ENCODE measurements at places on chromosomes 12 and 14.

GRCh38 chr12:26287671-26288381 is 92.5 kb downstream of the SSPN start:
- no peak for DNase-seq

DNA sequence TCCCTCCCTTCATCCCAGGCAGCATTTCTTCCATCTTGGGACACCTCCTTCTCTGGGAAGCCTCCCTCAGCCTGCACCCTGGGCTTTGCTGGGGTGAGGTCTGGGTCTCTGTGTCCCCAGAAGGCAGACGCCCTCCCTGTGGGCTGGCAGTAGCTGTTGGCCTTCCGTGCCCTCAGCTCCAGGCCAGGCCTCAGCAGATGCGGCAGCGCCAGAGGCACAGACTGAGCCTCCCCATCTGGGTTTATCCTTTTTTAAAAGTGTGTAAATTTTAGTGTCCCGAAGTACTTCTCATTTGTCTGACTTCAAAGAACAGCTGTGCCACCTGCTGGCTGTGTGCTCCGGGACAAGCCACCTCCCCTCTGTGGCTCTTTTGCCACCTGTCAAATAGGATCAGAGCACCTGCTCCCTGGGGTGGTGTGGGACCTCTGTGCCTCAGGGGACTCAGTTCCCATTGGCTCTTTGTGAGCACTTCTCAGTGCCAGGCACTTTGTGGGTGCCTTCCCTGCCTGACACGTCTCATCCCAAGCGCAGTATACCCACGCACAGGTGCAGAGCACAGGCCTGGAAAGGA is 11.1 kb downstream of the EXOC3L4 start:
- DNase-seq = no peak

DNA sequence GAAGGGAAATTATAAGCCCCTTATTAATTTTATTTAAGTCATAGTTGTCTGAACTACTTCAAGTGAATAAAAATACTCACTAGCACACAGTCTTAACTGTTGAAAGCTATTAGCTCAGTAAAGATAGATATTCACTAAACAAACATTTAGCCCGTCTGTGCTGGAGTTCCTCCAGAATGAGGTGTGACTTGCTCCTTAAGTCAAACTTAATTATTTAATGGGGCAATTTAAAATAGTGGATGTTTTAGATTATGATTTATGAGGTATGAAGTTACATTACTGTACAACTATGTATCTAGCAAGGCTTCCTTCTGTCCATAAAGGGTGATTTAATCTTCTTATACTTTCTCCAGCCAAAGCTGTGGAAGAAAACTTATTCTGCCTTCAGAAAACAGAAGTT is 414.0 kb upstream of the FLRT2 start:
- no peak for DNase-seq

DNA sequence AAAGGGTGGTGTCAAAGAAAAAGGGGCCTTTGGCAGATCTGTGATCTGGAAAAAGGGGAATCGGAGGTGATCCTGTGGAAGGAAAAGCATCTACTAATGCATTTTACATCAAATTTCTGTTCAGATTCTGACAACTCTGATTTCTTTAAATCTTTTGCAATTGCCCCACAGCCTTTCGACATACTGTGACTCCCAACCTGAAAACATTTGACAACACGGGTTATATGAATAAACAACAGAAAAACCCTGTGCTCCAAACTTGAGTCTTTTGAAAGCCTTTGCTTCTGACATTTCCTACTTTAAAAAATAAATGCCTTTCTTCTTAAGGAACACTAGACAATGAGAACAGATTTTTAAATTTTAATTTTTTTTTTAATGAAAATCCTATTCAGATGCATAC is 231.9 kb upstream of the HMGA2 start:
- no peak for DNase-seq

GRCh38 chr12:28610401-28611114 is 420.3 kb downstream of the CCDC91 start:
- DNase-seq = no peak

- DNase-seq = no peak
These were observed 37.8 kb upstream of the TMEM132D start for GRCh38 chr12:129941618-129942017.

DNA sequence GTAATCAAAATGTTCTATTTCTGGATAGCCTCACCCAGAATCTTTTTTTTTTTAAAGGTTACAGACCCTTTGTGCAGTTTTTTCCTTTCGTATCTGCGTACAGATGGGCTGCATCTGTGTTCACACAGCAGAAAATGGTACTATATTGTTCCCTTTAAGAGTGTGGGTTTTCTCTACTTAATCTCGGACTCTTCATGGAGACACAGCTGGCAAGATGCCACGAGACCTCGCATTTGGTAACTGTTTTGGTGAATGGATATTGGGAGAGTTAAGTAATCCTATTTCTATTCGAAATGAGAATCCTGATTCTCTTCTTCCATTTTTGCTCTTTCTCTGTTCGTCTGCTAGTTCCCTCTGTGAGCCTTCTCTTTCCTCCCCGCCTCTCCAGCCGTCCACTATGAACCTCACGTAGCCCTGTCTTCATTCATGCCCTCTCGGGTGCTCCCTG is 85.7 kb downstream of the SAMD4A start:
- DNase-seq = no peak

DNA sequence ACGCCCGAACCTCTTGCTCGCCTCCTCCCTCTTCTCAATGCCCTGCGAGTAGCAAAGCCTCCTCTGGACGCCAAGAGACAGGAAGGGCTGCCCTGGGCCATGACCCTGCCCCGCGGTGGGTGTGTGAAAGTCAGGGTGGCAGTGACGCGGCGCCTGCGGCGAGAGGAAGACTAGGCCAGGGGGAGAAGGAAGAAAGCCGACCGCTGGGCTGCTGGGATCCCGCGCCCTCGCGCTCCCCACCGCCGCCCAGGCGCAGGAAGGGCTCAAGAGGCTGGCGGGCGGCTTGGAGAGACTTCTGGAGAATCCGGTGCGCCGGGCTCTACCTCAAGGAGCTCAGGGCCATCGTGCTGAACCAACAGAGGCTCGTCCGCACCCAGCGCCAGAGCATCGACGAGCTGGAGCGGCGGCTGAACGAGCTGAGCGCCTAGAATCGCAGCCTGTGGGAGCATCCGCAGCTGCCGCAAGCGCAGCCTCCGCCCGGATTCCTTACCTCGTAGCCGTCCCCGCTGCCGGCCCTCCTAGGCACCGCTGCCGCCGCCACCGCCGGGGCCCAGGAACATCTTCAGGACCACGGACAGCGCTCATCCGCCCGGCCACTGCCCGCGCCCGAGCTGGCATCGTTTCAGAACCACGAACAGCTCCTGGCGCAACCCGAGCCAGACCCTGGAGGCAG is 105.0 kb upstream of the PRB2 start:
- no peak for DNase-seq

DNA sequence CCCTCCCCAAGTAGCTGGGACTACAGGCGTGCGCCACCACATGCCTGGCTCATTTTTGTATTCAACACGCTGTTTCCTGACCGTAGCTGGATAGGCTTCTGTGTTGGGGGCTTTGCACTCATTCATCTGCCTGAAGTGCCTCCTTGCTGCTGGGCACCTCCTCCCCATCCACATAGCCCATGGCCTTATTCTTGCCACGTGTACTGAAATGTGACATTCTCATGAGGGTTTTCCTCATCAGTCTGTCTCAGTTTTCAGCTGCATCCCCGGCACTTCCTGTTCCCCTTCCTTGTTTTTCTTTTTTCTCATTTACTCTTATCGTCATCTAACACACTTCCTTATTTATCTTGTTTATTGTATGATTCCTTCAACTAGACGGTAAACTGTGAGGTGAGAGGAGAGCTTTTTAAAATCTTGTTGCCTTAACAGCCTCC is 36.6 kb downstream of the RCOR1 start:
- no peak for DNase-seq
